Glomerular endothelial cell (primary cell): ENCODE measurements at places on chromosomes 1 and 21. TPM values are rescaled to one million over a fixed set of nuclear protein-coding genes. Genes with fewer than 3 reads are reported as not detected.

Gene JAM2
- total RNA-seq = 8.0 and 8.5 TPM in 2 replicates

Gene EVA1C
- 36.1 and 41.2 TPM in 2 replicates for total RNA-seq

- DNase-seq = no peak
These were observed 96.7 kb upstream of the TRABD2B start for GRCh38 chr1:48093696-48094528.

GRCh38 chr1:42765832-42766740 lies 742 bp downstream of the P3H1 start:
- no peak for DNase-seq

DNA sequence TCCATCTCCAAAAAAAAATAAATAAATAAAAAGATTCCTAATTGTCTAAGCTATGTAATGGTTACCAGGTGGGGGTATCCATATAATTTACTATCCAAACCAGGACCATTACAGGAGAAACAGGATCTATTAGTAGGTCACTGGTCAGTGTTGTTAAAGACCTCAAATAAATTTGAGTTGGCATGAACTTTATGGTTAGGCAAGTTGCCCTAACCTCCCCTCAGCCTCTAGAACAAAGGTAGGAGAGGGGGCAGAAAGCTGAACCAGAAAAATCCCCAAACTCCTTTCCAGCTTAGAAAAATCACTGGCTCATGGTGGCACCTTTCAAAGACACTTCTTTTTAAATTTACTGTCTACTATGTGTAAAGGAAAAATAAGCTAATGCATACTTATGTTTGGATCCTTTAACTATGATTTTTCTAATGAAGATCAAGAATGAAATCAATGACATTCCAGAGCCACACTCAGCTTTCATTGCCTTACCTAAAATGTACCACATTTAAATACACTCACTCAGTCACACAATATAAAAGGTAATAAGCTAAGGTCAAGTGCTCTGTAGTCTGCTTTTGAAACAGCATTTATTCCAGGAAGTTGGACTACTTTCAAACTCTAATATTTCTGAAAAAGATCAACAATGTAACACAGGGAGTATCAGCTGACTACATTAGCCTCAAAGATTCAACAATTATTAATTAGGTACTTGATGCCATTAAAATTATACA lies 13.8 kb downstream of the EIF4G3 start:
- no peak for DNase-seq

DNA sequence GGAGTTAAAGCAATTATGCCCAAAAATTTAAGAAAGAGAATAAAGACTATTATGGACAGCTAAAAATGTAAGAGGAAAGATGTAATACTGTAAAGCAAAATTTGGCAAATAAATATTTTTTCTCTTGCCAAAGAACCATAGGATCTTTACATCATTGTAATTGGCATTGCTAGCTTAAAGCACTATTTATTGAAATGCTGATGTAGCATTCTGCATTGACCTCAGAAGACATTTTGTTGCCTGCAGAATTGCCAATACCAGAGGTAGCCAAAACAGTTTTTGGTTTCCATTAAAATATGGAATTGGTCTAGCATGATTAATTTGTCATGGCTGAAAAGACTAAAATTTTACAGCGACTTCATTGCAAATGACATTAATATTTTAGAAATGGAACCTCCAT lies 191.5 kb upstream of the CHODL start:
- no peak for DNase-seq

- DNase-seq = no peak
These were observed 70.2 kb upstream of the CDC42BPA start for GRCh38 chr1:227388214-227389168.

- DNase-seq = no peak
These were observed at the start of gene ENO1 for GRCh38 chr1:8878448-8878697. TSS of gene ENO1 (minus strand) at chr1:8878686. CDS start at chr1:8874908, 3,778 bp downstream.
